Activated CD4-positive, alpha-beta memory T cell treated with anti-CD3 and anti-CD28 coated beads for 36 hours (primary cell): ENCODE measurements at places on chromosomes 3 and 15.

GRCh38 chr3:41044523-41044922, 154.8 kb upstream of the CTNNB1 start:
- DNase-seq = no peak

DNA sequence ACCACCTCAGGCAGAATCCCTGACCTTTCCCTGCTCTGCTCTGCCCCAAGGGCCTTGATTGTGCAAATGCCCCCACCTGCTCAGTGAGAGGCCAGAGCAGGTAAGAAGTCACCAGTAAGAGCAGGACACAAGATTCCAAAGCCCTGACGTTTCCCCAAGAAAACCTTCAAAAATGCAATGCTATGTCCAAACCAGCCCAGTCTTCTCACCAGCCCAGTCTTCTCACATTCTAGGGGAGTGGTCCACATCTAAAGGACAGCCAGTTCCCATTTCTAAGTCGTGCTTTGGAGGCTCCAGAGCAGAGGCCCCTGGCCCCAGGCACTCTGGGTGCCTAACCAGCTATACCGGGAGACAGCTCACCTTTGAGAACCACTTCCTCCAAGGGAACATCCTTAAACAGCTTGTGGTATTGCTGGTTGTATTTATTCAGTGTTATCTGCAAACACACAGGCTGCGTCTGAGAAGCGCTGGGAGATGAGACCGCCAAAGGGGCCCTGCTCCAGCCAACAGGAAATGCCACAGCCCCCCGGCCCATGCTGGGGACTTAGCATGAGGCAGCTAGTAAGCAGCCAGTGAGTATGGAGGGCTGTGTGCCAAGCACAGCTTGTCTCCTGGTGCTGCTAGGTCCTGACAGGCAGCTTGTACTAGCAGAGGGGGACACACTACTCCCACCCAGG, 29.3 kb downstream of the GRAMD2A start:
- DNase-seq = no peak

DNA sequence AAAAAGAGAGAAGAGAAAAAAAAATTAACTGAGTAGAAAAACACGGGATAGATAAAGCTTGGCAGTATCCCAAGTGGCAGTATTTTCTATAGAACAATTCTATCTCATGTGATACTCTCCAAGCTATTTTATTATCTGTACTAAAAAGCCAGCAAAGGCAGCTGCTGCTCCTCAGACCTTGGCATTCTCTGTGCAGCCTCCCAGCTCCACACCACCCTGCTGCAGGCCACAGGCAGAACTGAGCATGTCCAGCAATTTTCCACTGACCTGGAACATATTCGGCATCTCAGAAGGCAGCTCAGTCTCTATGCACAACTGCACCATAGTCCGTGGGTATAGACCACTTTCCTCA, 1161.4 kb downstream of the IGSF11 start:
- DNase-seq = no peak

DNA sequence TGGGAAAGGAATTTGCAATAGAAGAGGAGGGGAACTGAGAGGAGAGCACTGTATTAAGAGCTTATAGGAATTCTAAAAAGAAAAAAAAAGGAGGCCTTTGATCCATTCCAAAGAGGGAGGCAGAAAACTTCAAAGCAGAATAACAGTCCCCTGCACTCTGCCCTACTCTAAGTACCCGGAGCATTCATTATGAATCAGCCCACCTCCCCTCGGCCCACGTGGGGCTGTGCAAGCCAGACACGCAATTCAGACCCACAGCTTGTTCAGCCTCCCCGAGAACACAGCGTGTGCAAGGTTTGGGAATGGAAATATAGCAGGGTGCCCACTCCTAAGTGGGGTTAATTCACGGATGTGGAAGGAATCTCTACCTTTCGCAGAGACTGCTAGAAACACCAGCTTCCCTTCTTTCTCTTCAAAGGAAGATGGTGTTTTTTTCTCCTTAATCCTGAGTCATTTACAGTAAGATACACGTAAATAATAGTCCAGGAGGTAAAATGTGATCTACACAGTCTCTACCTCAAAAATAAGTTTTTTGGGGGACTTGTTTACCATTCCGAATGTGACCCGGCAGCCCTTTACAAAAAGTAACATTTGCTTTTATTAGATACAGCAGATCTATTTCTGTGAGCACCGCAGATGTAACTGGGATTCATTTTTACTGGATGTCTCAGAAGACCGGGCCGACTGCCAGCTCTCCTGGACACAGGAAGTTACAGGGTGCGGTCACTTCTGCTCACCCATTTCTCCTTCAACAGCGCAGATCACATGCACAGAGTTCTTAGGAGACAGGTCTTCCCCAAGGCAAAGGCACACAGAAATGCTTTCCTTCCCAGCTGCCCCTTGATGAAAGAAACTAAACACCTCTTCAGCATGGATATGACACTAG, 768.5 kb upstream of the CFAP20DC start:
- DNase-seq = no peak

- no peak for DNase-seq
Measured at GRCh38 chr3:9406856-9407626, 9.6 kb downstream of the SETD5 start.

DNA sequence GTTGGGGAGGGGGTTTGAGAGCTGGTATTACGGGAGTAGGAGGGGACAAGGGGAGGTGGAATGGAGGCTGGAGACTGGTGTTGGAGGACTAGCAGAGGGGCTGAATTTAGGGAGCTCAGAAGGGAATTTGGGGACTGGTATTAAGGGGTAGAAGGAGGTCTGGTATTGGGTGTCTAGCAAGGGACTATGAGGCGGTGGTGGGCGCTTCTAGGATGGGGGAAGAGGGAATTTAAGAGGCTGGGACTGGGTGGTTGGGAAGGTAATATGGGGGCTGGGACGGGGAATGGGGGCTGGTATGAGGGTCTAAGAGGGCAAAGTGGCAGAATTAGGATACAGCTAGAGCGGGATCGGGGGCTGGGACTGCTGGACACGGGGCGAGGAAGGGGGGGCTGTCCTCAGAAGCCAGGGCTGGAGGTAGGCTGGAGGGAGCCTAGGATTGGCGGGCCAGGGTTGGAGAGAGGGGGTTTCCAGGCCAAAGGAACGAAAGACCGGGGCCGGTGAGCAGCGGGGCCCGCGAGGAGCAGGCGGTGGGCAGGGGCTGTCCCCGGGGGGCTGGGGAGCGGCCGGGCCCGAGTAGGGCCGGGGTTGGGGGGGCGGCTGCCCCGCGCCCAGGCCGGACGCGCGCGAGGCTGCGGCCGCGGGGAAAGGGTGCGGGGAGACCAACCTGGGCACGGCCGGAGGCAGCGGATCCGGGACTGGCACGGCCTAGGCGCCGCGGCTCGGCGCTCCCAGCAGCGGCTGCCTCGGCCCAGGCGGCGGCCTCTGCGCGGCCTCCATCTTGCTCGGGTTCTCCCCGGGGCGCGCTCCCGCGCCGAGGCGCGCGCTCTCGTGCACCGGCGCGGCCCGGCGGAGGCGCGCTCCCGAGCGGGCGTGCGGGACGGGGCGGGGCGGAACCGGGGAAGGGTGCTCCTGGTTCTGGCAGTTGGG, at the start of gene LHFPL4:
Gene LHFPL4 (minus strand): TSS at position 802 of the 927 bp plus-strand sequence. CDS start 1,143 bp downstream, outside the sequence.
- no peak for DNase-seq

DNA sequence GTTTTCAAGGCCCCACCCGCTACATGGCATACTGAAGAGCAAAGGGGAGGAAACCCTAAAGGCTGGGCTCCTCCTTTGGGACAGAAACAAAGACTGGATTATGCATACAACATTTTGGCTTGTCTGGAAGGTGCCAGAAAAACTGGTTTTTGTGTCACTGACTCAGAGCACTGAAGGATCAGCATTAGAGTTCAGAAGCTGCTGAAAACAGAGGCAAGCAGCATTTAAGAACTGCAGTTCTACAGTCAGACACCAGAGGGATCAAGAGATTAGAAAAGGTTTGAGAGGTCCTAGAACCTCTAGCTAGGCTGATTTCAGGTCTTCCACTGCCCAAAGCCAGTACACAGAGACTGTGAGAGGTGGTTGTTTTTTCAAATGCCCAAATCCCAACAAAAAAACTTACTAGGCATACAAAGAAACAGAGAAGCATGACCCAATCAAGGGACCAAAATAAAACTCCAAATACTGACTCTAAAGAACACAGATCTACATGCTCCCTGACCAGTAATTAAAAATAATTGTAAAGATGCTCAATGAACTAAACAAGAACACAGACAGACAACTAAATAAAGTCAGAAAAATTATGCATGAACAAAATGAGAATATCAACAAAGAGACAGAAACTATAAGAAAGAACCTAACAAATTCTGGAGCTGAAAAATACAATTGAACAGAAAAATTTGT, 91.2 kb downstream of the SENP2 start:
- DNase-seq = no peak
